ENCODE measurements at places on chromosomes 2 and 18.

DNA sequence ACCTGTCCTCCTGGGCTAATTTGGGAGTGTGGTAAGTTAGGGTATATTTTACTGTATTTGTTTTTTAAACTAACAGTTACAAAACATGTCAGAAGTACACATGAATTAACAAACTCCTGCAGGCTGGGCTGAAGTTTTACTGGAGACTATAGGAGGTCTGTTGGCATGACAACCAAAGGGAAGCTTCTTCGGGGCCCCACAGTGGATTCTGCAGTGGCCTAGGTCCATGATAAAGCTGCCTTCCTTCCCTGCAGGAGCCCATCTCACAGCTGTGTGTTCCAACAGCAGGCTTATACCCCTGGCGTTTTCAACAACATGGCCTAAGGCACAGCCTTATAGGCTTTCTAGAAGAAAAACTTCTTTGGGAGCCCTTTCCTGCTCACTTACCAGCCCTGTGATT lies 128.0 kb upstream of the SETBP1 start:
- no peak overlapping the region for H3K27ac ChIP-seq
- peak; percentile 60 for DNase-seq
- no peaks in the 10 kb centered on the region for H3K4me1 ChIP-seq
- H3K27me3 ChIP-seq: no peaks in the 10 kb centered on the region

DNA sequence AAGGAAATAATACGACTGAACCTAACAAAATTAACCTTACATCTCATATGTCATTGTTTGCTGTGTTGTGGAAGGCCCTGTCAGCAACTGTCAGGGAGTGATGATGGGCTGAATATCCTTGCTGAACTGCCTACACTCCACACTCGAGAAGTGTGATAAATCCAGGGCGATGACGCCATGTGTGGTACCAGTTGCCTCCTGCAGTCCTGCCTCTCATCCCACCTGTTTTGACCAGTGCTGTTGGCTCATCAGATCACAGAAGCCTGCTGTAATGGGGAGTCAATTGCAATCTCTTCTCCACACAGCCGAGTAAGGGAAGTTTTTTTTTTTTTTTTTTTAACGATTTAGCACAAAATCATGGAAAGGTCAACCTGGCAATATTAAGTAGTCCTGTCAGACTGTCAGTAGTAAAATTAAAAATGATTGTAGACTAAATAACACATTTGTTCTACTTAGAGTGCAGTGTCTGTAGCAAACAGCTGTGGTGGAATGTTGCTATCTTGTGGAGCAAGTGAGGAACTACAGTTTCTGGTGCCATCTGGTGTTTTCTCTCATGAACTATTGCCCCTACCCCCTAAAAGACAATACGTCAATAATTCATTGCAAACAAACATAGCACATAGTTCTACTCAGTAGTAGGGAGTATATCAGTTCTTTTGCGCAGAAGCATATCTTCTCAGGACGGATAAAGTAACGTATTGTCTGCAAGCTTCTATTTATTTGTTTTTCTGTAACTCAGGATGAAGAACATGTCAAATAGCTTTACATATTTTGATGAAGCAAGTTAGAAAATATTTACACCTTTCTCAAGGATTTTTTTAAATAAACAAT lies 347.6 kb downstream of the CTNNA2 start:
- H3K36me3 ChIP-seq: no peaks in the 10 kb centered on the region
- peaks cover 5% of the 10 kb centered on the region for H3K4me1 ChIP-seq
- H3K27me3 ChIP-seq: no peaks in the 10 kb centered on the region
- H3K4me3 ChIP-seq: no peak overlapping the region

- H3K4me3 ChIP-seq: no peak overlapping the region
- no peaks in the 10 kb centered on the region for H3K4me1 ChIP-seq
- no peaks in the 10 kb centered on the region for H3K36me3 ChIP-seq
- no peak overlapping the region for H3K27ac ChIP-seq
- peak; percentile 2 for DNase-seq
- H3K27me3 ChIP-seq: no peaks in the 10 kb centered on the region
Measured at GRCh38 chr2:48674933-48675332, 57.3 kb downstream of the GTF2A1L start.

GRCh38 chr2:212245880-212246279 lies 292.7 kb downstream of the ERBB4 start:
- no peak overlapping the region for H3K4me3 ChIP-seq
- H3K4me1 ChIP-seq: no peaks in the 10 kb centered on the region
- H3K27ac ChIP-seq: no peak overlapping the region
- H3K27me3 ChIP-seq: no peaks in the 10 kb centered on the region
- no peaks in the 10 kb centered on the region for H3K36me3 ChIP-seq
- peak; percentile 27 for DNase-seq

DNA sequence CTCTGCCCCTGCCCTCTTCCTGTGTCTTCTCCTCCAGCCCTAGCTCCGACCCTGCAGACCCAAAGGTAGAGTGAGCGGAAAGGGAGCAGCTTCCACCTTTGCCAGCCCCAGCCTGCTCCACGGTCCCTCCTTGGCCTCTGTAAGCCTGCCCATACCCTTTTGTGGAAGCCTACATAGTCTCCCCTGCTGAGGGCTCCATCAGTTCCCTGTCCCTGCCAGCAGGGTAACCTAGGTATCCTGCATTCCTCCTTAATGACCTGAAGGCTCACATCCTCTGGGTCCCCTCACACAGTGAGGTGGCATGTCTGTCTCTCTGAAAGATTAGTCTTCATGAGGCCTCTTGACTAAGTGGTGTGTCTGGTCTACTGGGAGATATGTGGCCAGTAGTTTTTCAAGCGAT lies 20.5 kb upstream of the ACKR3 start:
- no peak overlapping the region for H3K27ac ChIP-seq
- H3K36me3 ChIP-seq: no peaks in the 10 kb centered on the region
- DNase-seq: peak; percentile 40
- no peaks in the 10 kb centered on the region for H3K27me3 ChIP-seq
- no peak overlapping the region for H3K4me3 ChIP-seq

DNA sequence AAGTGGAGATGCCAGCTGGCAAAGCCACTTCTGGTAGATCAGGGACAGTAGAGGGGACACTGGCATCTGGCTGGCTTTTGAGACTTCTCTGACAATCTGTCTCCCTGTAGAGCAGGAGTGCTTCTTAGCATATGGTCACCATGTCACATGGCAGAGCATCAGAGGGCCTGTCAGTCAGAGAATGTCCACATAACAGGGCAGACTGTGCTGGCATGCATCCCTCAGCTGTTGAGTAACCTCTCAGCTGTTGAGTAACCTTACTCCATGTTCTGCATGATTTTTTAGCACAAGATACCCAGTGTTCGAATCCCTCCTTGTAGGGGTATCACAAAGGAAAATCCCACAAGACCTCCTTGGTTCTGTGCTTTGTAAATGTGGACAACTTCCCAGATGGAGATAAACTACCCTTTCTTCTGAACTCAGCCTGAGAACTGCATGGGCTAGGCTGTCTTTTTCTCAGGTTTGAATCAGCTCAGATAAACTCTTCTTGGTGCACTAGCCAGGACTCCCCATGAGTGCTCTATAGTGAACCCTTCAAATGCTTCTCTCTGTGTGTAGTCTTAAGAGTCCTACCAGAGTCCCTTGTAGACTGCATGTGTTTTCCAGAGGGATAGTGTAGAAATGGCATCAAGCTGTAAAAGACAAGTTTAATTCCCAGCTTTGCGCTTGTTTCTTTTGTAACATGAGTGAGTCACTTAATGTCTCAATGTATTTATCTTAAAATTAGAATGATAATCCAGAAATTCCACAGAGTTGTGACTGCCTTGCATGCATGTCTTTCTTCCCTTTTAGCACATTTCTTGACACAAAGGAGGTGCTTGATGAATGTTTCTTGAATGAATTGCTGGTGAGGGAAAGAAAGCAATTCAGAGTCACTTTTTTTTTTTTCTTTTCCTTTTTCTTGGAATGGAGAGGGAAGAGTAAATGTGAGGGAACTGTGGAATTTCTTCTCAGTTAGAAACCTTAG lies 442.3 kb upstream of the HNMT start:
- peak; percentile 27 for DNase-seq
- H3K4me3 ChIP-seq: no peak overlapping the region
- H3K27me3 ChIP-seq: no peaks in the 10 kb centered on the region
- H3K27ac ChIP-seq: no peak overlapping the region

DNA sequence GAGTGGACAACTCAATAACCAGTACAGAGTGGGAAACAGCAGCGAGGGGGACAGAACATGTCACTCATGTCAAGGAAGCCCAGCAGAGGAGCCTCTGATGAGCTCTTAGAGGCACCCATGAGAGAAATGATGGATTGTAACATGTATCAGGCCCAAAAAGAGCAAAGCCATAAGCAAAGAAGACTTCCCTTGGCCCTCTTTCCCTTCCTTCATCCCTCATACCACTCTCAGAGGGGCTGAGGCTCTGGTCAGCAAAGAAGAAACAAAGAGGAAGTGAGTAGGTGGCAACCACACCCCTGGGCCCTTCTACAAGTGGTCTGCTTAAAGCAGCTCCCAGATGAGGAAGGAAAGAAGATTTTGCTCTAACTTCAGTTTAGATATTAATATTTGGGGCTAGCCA lies 112.8 kb downstream of the CDC42EP3 start:
- H3K36me3 ChIP-seq: no peaks in the 10 kb centered on the region
- no peak overlapping the region for H3K27ac ChIP-seq
- H3K4me3 ChIP-seq: no peak overlapping the region
- no peaks in the 10 kb centered on the region for H3K27me3 ChIP-seq
- H3K4me1 ChIP-seq: no peaks in the 10 kb centered on the region

DNA sequence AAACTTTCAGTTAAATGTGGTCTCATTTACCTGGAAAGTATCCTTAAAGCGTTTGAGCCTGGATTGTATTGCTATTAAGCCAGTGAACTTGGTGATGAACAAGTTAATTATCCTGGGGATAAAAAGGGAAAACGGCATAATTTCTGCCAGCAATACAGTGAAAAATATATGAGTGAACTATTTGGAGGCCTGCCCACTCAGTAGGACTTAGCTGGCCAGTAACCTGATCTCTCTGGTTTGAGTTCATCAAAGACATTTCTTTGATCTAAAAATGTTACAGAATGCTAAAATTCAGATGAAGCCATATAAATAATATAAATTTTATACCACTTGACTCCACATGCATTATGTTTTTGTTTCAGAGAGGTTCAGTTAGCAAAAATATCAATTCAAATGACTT lies 241.1 kb upstream of the VWC2L start:
- H3K4me3 ChIP-seq: no peak overlapping the region
- no peaks in the 10 kb centered on the region for H3K36me3 ChIP-seq
- H3K27me3 ChIP-seq: no peaks in the 10 kb centered on the region
- H3K4me1 ChIP-seq: no peaks in the 10 kb centered on the region

DNA sequence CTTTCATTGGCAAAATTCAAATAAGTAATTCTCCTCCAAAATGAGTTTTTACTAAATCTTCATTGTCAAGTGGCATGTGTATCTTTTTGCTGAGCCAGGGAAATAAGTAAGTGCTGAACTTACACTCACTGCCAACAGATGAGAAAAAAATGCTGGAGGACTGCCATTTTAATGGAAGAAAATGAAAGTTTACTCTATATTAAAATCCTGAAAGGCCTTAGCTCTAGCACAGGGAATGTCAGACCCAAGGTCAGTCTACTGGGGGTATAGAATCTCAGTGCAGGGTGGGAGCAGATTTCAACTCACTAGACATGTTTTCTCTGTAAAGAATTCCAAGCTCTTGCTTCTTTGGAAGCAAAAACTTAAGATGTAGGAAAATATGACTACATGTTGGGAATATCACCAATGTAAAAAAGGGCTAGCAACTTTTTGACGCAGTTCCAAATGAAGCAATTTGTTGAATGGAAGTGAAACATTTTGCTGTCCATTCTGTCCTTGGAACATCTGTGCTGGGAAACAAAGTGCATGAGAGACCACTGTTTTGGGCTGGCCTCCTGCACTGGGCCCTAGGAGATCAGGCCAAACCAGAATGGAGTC lies 127.0 kb downstream of the ST6GAL2 start:
- DNase-seq: no peak
- no peaks in the 10 kb centered on the region for H3K27me3 ChIP-seq
- peaks cover 21% of the 10 kb centered on the region for H3K4me1 ChIP-seq

DNA sequence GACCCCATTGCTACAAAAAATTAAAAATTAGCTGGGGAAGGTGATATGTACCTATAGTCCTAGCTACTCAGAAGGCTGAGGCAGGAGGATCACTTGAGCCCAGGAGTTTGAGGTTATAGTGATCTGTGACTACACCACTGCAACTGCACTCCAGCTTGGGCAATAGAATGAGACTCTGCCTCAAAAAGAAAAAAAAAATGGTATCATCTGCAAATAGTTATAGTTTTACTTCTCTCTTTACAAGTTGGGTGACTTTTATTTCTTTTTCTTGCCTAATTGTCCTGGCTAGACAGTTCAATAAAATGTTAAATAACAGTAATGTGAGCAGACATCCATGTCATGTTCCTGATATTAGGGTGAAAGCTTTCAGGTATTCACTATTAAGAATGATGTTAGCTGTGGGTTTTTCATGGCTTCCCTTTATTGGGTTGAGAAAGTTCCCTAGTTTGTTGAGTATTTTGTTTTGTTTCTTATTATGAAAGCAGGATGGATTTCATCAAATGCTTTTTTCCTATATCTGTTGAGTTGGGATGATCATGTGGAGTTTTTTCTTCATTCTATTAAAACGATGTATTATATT lies 24.9 kb upstream of the ACOXL start:
- H3K36me3 ChIP-seq: no peaks in the 10 kb centered on the region
- no peak for DNase-seq
- no peak overlapping the region for H3K27ac ChIP-seq
- no peaks in the 10 kb centered on the region for H3K27me3 ChIP-seq
- peaks cover 19% of the 10 kb centered on the region for H3K4me1 ChIP-seq

GRCh38 chr2:173986805-173987204 lies 21.6 kb upstream of the SP3 start:
- H3K4me1 ChIP-seq: peaks cover 13% of the 10 kb centered on the region
- no peak overlapping the region for H3K4me3 ChIP-seq
- no peak for DNase-seq
- H3K27ac ChIP-seq: no peak overlapping the region
- H3K27me3 ChIP-seq: no peaks in the 10 kb centered on the region

GRCh38 chr18:12258719-12259705 lies 4.9 kb downstream of the CIDEA start:
- DNase-seq: peak; percentile 41
- H3K27me3 ChIP-seq: peaks cover 36% of the 10 kb centered on the region
- no peaks in the 10 kb centered on the region for H3K36me3 ChIP-seq
- H3K4me3 ChIP-seq: no peak overlapping the region
- peaks cover 9% of the 10 kb centered on the region for H3K4me1 ChIP-seq
- no peak overlapping the region for H3K27ac ChIP-seq

- no peaks in the 10 kb centered on the region for H3K36me3 ChIP-seq
- DNase-seq: no peak
- no peak overlapping the region for H3K27ac ChIP-seq
- H3K4me1 ChIP-seq: no peaks in the 10 kb centered on the region
- H3K27me3 ChIP-seq: no peaks in the 10 kb centered on the region
Measured at GRCh38 chr2:240300840-240301239, 134.6 kb upstream of the GPC1 start.

GRCh38 chr2:80531319-80531718 lies 226.8 kb upstream of the LRRTM1 start:
- H3K27me3 ChIP-seq: no peaks in the 10 kb centered on the region
- H3K4me3 ChIP-seq: no peak overlapping the region
